ENCODE measurements at places on chromosomes 2 and 18.

- no peak for DNase-seq
These were observed 259.1 kb downstream of the TDRD15 start for GRCh38 chr2:21382701-21383520.

DNA sequence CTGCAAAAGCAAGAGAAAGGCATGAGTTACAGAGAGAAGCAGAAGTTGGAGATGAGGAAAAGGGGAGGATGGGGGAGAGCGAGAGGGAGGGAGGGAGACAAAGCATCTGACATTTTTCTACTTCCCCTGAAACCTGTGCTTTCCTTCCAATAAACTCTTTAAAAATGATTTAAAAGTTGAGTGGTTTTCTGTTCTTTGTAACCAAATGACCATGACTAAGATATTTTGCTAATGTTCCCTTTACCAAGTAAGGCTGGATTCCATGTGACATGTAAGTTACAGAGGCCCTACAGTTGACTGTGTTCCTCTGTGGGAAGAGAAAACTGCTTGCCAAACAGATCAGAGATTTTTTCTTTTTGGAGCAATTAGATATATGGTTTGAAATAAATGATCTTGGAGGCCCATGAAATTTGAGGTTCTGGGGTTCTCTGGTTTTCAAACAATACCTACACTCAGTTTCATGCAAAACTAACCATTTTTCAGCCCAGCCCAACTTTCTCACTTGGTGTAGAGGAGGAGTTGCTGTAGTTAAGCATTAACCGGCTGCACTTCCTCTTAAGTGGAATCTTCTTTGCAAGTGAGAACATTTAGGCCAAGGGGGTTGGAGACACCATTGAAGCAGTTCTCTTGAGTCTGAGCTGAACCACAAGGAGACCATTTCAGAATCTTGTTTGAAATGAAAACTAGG, 34.5 kb downstream of the INSIG2 start:
- DNase-seq, result no peak

DNA sequence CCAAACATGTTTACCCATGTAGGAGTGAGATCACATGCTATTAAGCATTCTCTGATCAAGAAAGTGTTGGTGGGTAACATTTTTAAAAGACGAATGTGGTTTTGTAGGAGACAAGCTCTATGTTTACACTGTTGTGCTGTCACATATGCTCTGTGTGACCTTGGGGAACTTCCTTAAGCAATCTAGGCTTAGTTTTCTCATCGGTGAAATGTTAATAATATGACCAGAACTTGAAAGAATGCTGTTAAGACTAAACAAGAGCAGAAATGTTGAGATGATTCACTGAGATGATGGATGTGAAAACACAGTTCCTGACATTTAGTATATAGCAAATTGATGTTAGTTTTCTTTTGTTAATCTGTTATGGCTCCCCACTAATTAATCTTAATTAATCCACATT, 860.9 kb upstream of the CNTNAP5 start:
- DNase-seq, result no peak

DNA sequence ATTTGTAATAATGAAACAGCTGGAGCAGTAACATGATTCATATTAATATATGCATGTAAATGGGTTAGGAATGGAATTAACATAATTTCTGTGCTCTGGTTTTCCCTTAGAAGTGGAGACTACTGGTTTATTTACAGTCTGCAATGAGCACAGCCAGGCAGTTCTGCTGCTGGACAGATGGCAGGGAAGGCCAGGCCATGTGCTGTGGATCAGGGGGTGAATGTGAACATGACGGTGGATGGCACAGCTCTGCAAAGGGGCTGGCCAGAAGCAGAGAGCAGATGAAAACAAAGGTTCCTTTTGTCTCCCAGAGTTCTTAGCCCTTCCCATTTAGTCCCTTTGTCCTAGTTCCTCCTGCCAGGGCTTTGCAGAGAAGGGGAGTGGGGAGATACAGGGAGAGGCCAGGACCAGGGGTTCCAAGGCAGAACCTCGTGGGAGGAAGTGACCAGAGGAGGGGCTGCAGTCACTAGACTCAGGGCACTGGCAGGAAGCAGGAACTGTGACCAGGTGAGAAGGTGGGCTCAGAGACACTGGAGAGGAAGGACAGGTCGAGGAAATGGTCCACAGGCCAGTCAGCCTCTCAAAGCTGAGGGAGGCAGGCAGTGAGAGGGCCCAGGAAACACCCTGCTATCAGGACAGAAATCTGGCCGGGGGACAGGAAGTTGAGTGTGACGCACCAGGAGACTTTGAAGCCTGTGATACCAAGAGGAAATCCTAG, 112.9 kb upstream of the ATP8B1 start:
- no peak for DNase-seq

DNA sequence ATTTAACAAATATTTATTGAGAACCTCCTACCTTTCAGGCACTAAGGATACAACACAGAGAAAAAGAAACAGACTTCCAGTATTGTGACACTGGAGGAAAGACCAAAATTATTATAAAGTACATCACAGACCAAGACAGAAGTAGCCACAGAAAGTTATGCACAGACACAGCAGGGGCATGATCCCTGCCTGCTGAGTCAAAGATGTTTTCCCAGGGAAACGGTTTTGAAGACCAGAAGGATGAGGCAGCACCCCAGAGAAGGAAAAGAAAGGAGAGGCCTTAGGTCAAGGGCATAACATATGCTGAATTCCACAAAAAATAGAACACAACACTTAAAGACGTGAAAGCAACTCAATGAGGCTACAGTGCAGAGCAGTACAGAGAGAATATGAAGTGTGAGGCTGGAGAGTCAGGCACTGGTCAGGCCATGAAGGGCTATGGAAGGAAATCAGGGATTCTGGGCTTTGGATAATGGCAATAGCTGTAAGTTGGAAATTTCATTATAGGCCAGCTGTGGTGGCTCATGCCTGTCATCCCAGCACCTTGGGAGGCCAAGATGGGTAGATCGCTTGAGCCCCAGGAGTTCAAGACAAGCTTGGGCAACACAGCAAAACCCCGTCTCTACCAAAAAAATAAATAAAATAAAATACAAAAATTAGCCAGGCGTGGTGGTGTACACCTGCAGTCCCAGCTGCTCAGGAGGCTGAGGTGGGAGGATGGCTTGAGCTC, 8.2 kb downstream of the ADAM17 start:
- no peak for DNase-seq

GRCh38 chr18:38318416-38318815, 752.8 kb upstream of the CELF4 start:
- no peak for DNase-seq

GRCh38 chr2:8514796-8515758, 166.8 kb upstream of the ID2 start:
- peak; percentile 69 for DNase-seq

DNA sequence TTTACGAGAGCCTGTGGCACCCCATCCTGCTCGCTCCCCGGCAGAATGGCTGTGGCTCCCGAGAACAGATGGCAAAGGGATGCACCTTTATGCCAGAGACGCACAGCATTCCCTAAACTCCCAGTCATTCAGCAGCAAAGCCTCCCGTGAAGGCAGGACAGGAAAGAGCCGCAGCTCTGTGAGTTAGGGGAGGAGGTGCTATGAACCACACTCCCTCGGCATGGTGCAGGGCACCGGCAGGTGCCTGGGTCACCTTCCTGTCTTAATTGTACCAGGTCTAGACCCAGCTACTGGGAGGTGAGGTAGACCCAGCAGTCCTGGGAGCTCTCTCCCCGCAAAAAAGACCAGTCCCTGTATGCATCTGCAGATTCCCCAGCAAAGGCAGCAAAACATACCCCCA, 149.8 kb downstream of the TWIST2 start:
- no peak for DNase-seq

- DNase-seq, result no peak
These were observed 206.9 kb downstream of the FBXO15 start for GRCh38 chr18:73940721-73941120.

DNA sequence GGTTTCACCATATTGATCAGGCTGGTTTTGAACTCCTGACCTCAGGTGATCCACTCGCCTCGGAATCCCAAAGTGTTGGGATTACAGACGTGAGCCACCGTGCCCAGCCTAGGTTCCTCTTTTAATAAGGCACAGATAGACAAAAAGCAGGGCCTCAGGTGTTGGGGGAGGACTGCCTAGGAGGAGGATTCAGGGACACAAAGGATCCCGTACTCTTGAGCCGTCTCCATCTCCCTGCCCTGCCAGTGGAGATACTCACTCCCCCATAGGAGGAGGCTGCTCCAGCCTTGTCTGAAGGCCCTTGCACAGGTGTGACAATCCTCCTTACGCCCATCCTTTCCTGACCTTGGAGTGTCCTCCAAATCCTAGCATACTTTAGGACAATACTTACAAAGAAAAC, 32.0 kb upstream of the TFCP2L1 start:
- DNase-seq, result no peak

- no peak for DNase-seq
These were observed 134.8 kb upstream of the FSHR start for GRCh38 chr2:49288902-49289700.

GRCh38 chr18:34956663-34957062, 84.5 kb upstream of the MAPRE2 start:
- DNase-seq, result no peak

Measured in stimulated activated CD4-positive, alpha-beta T cell treated with anti-CD3 and anti-CD28 coated beads, Interleukin-12 subunit alpha, Interleukin-12 subunit beta, amount 100 ng/mL, for 48 hours (primary cell).